ENCODE measurements at places on chromosomes 7 and 10. TPM values are rescaled to one million over a fixed set of nuclear protein-coding genes. Genes with fewer than 3 reads are reported as not detected.

The SLC18A3 gene
- total RNA-seq: not detected

The MYH16 gene
- 1.2 TPM for total RNA-seq

The TMEM248 gene
- total RNA-seq: 64.0 TPM

The LBX1 gene
- not detected for total RNA-seq

The TMEM236 gene
- 0.07 TPM for total RNA-seq

The IKZF1 gene
- total RNA-seq: not detected

Data from airway epithelial cell (primary cell).